AG04450 (cell line): ENCODE measurements at places on chromosomes 3 and 15. TPM values are rescaled to one million over a fixed set of nuclear protein-coding genes. Genes with fewer than 3 reads are reported as not detected.

The INKA1 gene
- polyA plus RNA-seq = 1.9 and 2.8 TPM in 2 replicates

- no peak for DNase-seq
Observed at GRCh38 chr3:184514171-184514490, 47.5 kb upstream of the EPHB3 start.

DNA sequence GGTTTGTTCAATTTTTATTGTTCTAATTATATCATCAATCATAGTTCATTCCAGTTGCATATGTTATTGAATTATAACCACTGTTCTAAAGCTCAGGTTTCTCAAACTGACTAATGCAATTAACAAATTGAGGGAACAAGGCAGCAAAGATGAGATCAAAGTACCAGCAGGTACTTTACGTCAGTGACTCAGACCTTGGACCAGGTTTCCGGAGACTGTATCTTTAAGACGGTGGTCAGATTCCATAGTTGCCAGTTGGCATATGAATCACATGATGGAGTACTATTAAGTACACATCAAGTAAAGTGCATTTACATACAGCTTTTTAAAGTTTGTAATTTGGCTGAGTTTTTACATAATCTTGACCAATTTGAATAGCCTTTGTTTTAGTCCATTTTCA lies 583.6 kb upstream of the ROBO2 start:
- no peak for DNase-seq

DNA sequence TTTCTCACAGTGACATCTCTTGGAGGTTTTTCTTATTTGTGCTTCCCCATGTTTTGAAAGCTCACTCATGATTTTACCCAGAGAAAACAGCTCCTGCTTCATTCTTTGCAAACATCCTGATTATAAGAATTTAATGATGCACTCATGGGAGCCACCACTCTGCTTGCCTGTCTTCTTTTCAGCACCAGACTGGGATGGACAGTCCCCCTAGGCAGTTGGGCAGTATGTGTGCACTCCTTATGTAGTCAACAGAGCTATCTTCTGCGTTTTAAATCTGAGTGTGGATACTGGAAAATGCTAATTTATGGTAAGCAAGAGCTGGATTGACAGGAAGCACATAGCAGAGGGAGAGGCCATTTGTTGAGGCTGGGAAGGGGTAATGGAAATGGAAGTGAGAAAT lies 276.1 kb downstream of the AGBL1 start:
- DNase-seq = no peak

DNA sequence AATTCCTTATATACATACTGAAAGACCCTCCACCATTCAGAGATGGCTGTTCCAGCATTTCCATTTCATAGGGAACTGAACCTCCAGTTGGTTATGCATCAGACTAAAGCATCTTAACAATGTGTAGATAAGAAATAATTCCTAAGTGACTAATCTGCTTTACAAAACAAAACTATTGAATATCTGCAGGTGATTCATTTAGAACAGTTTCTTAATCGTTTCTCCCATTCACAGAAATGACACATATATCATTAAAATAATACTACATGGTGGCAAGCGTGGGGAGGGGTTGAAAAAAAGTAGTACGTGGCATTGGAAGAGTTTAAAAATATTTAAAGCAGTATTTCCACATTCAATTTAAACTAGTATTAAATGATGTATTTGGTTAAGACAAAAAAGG lies 19.5 kb downstream of the COPS2 start:
- peak; percentile 66 for DNase-seq

DNA sequence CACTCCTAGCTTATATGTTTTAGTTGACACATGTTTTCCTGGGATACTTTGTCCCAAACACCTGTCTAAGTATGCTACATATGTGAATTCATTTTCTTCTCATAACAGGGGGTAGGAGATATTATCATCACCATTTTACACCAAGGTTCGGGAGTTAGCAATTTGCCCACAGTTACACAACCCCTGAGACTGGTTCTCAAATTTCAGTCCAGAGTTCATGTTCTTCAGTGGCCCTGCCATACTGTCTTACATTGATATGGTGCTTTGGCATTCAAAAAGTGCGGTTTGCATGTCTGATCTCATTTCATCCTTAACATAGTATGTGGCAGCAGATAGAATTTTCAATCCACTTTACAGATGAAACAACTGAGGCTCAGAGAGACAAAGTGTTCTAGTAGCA lies 38.4 kb downstream of the ROBO2 start:
- DNase-seq = no peak

DNA sequence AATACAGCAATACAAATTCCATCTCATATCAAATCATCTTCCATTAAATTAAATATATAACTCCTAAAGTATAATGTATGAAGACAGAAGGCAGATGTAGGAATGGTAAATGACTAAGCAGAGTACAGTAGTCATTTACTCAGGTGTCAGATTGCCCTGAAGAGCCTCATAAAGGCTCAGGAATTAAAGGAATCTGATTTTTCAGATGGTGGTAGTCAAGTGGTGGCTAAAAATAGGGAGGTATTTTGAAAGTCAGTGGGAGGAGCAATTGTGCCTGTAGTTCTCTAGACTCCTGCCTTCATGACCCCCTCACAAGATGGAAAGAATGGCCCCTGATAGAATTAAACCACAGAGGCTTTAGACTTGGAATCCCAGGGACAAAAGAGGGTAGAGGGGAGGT lies 142.7 kb upstream of the SYNPR start:
- DNase-seq = no peak

DNA sequence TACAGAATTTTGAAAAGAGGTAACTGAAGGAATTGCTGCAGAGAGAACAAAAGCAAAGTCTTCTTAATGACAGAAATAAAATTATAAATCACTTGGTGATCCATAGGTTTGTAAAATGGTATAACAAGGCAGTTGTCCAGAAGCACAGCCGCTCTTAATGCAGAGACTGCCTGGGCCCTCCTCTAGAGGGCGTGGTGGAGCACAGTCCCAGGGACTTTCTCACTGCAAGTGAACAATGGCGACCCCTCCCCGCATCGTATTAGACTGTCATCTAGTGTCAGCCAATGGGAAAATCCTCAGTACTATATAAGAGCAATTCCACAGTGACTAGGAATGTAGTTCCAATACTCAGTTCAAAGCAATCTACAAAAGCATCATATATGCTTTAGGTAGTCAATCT lies 26.4 kb upstream of the ZBED2 start:
- no peak for DNase-seq
